ENCODE measurements at places on chromosomes 3 and 15.

- no peaks in the 10 kb centered on the region for H3K36me3 ChIP-seq
- peaks cover 56% of the 10 kb centered on the region for H3K4me1 ChIP-seq
- no peaks in the 10 kb centered on the region for H3K27me3 ChIP-seq
- H3K4me3 ChIP-seq = no peak overlapping the region
- H3K27ac ChIP-seq = peak overlapping the region; percentile 14
- peak; percentile 47 for DNase-seq
These were observed 85.4 kb downstream of the XXYLT1 start for GRCh38 chr3:195185583-195185982.

- no peaks in the 10 kb centered on the region for H3K36me3 ChIP-seq
- no peak overlapping the region for H3K4me3 ChIP-seq
- H3K4me1 ChIP-seq = no peaks in the 10 kb centered on the region
- DNase-seq = no peak
These were observed 197.8 kb downstream of the TBC1D5 start for GRCh38 chr3:17544632-17545031.

DNA sequence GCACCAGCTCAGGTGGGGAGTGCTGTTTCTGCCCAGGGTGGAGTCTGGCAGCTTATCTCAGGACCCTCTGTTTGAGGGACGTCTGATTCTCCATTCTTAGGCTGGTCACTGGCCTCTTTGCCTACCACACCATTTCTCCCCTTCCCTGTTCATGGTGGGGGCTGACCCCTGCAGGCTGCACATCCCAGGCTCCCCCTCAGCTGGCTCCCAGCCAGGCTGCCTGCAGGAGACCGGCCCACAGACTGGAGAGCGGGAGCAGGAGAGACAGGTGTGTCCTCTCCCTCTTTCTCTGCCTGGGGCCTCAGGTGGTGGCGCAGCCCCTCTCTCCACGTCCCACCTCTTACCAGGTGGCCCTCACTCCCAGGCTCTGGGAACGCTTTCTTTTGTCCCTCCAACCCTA is 60.8 kb downstream of the RAB11A start:
- no peak overlapping the region for H3K27ac ChIP-seq
- H3K4me3 ChIP-seq = no peak overlapping the region
- peaks cover 18% of the 10 kb centered on the region for H3K27me3 ChIP-seq
- no peak for DNase-seq
- H3K36me3 ChIP-seq = no peaks in the 10 kb centered on the region

GRCh38 chr3:125271127-125271526 is 58.6 kb upstream of the SLC12A8 start:
- H3K27me3 ChIP-seq = no peaks in the 10 kb centered on the region
- H3K27ac ChIP-seq = no peak overlapping the region
- DNase-seq = peak; percentile 2

- no peak overlapping the region for H3K27ac ChIP-seq
- H3K36me3 ChIP-seq = no peaks in the 10 kb centered on the region
- H3K4me1 ChIP-seq = no peaks in the 10 kb centered on the region
- peak; percentile 19 for DNase-seq
- no peaks in the 10 kb centered on the region for H3K27me3 ChIP-seq
- no peak overlapping the region for H3K4me3 ChIP-seq
These were observed 333.4 kb downstream of the THSD4 start for GRCh38 chr15:71448688-71449114.

DNA sequence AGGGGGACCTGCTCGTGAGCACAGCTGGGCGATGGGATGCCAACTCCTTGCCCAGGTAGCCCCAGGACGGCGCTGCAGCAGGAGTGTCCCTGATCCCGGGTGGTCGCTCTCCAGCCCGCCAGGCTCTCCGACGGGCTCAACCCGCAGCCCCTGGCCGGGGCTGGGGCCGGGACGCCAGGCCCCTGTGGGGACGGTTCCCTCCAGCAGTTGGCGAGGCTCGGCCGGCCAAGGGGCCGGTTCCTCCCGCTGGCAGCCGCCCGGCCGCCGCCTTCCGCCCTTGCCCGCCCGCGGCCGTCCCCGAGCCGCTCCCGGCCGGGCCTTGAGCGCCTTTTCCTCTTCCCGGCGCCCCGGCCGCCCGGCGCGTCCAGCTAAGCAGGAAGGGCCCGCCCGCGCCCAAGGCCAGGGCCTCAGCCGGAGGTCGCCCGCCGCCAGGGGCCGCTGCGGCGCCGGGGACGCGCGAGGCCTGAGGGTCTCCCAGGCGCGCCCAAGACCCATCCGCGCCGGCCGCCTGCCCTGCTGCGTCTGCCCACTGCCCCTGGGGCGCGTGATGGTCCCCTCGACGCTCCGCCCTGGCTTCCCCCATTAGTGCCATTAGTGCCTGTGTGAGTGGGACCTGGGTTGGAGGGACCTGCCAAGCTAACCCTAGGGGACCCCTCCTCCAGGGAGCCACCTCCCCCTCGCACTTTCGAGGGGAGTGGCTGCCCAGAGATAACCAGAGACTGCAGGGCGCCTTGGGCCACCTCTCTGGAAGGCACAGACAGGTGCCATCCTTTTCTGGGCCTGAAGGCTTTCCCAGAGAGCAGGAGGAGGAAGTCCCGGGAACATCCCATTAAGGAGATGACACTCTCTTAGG is 106.4 kb downstream of the FBLN2 start:
- H3K4me1 ChIP-seq = peaks cover 19% of the 10 kb centered on the region
- DNase-seq = peak; percentile 85
- peaks cover 36% of the 10 kb centered on the region for H3K27me3 ChIP-seq
- 0 out of 2 replicates have a peak overlapping the region, but pooled peaks have one; percentile 15 for H3K4me3 ChIP-seq
- H3K36me3 ChIP-seq = no peaks in the 10 kb centered on the region

GRCh38 chr3:136856665-136857064 is 5.3 kb upstream of the NCK1 start:
- H3K4me3 ChIP-seq = no peak overlapping the region
- peaks cover 6% of the 10 kb centered on the region for H3K36me3 ChIP-seq
- no peaks in the 10 kb centered on the region for H3K27me3 ChIP-seq
- H3K27ac ChIP-seq = no peak overlapping the region
- no peak for DNase-seq

DNA sequence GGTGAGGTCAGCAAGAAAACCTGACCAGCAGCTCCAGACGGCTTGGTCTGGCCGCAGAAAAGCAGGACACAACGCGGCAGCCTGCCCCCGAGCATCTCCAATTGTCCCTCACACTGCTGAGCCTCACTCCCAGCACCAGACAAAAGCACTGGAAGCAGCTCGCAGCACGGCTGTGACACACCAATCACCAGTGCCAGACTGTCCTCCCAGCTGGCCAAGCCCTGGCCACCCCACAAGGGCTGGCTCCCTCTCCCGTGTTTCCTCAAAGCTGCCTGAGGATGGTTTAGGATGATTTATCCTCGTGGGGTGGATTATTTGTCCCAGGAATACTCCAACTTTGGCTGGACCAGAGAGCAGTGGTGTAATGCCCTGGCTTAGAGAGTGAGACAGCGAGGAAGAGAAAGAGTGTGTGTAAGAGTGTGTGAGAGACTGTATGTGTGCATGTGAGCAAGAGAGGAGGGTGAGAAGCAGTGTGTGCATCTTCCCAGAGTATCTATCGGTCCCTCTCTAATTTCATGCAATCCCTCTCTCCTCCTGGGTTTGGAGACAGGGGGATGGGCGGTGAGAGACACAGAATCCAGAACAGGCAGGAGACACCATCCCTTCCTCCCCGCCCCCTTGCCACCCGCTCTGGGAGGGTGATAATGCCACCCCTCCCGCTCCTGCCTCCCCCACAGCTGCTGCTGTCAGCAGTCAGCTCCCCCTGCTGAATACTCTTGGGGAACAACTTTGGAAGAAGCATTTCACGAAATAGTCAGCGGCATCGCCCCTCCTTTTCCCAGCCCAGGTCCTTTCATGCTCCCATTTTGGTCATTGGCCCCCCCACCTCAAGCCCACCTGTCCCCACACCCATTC is 34.2 kb downstream of the SEMA5B start:
- no peak overlapping the region for H3K4me3 ChIP-seq
- no peaks in the 10 kb centered on the region for H3K36me3 ChIP-seq
- no peaks in the 10 kb centered on the region for H3K4me1 ChIP-seq
- H3K27me3 ChIP-seq = peaks cover 72% of the 10 kb centered on the region
- H3K27ac ChIP-seq = no peak overlapping the region

- H3K4me3 ChIP-seq = no peak overlapping the region
- no peak overlapping the region for H3K27ac ChIP-seq
- no peaks in the 10 kb centered on the region for H3K36me3 ChIP-seq
These were observed 117.8 kb upstream of the MNS1 start for GRCh38 chr15:56582785-56583184.
